AG08396 (cell line): ENCODE measurements at places on chromosomes 7 and 10.
A peak's percentile ranks its signal among the peaks of the same experiment; 100 is the strongest.

- no peak for DNase-seq
Measured at GRCh38 chr7:30877015-30877769, 34.5 kb upstream of the AQP1 start.

GRCh38 chr10:116723428-116724281 lies 18.7 kb downstream of the HSPA12A start:
- no peak for DNase-seq

DNA sequence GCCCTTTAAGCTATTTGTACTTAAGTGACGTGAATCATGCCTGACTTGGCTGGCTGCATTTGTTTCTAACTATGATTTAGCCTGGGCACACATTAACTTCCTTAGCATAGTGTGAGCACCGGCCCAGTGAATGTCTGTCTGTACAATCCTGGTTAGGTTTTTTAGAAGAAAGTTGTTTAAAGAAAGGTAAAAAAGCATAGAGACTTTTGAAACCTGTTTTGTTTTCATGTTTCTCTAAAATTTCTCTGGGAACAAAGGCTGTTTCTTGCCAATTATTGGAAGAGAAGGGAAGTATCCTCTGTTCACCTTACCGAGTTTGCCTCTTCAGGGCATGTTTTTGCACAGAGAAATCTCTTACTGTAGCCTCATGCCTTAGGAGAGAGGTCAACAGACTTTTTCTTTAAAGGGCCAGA lies 42.9 kb upstream of the MET start:
- DNase-seq, result peak; percentile 16

DNA sequence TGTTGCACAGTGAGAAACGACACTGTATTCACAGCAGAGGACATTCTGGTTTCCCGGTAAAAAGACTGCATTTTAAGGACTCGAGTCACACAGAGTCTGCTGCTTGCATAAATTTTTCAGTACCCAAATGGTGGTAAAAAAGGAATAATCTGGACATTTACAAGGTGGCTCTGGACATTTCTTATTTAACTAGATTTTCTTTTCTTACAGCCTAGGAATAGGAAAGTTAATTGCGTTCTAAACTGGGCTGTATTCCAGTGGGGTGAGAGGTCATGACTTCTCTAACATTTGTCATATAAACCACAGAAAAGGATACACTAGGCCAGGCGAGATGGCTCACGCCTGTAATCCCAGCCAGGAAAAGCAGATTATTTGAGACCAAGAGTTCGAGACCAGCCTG lies 237.5 kb upstream of the KLF6 start:
- no peak for DNase-seq

DNA sequence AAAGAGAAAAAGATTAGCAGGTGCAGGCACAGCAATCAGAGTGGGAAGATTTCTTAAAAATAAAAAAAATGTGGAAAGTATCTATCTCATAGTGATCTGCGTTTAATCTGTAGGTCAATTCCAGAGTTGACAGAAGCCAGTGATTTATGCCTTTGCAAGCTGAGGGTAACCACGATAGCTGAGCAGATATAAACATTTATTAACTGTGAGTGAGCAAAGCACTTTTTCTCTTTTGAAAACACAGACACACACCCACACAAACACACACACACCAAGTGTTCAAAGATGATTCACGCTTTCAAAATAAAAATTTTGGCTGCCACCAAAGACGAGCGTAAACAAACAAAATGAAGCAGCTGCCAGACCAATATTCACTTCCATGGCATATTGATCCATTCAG lies 243.2 kb upstream of the SLC26A5 start:
- DNase-seq, result no peak
